ENCODE measurements at places on chromosomes 2 and 18. TPM values are rescaled to one million over a fixed set of nuclear protein-coding genes. Genes with fewer than 3 reads are reported as not detected.

DNA sequence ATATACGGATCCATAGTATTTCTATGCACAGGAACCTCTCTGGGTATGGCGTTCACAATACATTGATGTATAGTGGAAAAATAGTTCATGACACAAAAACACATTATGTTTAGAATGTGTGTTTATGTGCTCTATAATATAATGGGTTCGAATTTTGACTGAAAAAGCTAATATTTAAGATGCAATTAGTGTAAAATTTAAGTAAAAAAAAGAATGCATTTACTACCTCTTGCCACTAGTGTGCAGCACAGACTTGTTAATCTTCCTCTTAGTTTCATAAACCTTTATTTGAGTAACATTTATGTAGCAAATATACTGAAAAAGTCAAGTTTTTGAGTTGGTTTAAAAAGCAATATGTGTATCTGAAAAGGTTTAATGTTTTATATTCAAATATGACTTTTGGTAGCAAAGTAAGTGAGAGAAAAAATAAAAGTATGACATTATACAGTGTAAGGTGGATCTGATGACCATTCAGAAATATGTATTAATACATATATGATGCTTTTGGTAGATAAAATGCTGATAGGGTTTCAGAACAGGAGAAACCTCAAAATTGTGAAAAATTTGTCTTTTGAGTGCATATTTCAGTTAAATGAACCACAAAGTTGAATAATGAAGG lies 49.4 kb downstream of the CCDC102B start:
- no peak overlapping the region for H3K27ac ChIP-seq
- H3K4me1 ChIP-seq: no peaks in the 10 kb centered on the region
- DNase-seq: no peak
- H3K4me3 ChIP-seq: no peak overlapping the region
- peaks cover 2% of the 10 kb centered on the region for H3K27me3 ChIP-seq

GRCh38 chr2:898319-898718 lies 52.3 kb upstream of the SNTG2 start:
- no peak overlapping the region for H3K27ac ChIP-seq
- peaks cover 5% of the 10 kb centered on the region for H3K27me3 ChIP-seq
- no peak overlapping the region for H3K4me3 ChIP-seq
- H3K4me1 ChIP-seq: no peaks in the 10 kb centered on the region

The ALLC gene
- total RNA-seq: not detected

DNA sequence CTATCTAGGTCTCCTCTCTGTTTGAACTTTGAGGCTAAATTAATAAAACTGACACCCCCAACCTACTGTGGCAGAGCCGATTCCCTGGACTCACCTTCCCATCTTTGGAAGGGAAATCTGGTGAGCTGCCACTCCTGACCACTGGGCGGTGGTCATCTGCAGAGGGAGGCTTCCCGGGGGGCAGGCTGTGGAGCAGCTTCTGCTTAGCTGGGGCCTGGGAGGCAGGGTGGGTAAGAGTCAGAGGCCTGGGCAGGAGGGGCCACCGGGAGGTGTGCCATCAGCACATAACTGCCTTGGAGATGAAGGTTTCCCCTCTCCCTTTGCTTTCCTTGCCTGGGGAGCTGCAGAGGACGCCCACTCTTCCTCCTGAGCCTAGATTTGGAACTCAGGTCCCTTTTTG lies 2.3 kb upstream of the NPPC start:
- peaks cover 54% of the 10 kb centered on the region for H3K27me3 ChIP-seq
- peak; percentile 3 for DNase-seq
- no peak overlapping the region for H3K27ac ChIP-seq
- peaks cover 10% of the 10 kb centered on the region for H3K4me1 ChIP-seq
- no peak overlapping the region for H3K4me3 ChIP-seq
- H3K36me3 ChIP-seq: no peaks in the 10 kb centered on the region

DNA sequence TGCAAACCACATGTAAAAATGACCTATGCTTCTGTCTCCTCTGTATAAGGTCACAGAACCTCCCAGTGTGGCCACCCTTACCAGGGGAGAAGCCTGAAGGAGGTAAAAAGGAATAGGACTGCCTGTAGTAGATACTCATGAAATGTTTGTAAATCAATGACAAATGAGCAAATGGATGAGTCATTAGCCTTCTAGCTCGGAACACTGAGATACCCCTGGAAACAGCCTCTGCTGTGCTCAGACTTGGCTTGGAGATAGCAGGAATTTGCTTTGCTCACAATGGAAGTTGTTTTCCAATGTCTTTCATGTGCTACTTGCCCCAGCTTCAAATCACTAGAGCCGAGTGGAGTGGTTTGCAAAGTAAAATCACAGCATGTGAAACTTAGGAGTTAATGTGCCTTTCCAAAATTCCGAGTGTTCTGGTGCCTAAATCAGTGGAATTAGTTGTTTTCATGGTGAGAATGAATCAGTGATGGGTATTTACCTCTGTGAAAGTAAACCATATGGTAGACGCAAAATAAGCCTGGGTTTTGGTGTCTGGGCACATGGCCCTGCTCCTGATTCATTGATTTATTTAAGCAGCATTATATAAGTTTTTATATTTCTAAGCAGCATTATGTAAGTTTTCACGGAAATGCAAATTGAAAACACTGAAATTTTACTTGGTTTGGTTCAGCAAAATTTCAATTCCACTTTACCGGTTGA lies 154.0 kb upstream of the MAP3K20 start:
- H3K27me3 ChIP-seq: peaks cover 5% of the 10 kb centered on the region
- no peaks in the 10 kb centered on the region for H3K36me3 ChIP-seq

DNA sequence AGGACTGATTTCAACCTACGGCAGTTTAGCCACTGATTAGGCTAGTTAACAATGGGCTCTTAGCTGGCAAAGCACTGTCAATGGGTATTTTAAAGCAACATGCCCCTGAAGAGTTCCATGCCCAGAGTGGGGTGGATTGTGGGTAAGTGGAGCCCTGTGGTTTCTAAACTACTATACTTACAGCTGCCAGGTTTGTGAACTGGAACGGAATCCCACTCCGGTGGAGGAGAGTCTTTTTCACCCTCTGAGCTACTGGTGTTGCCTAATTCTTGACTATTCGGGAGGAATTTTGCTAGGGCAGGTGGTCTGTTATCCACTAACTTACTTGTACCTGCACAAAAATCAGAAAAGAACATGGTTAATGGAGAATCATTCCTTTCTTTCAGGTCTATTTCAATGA lies 52.6 kb downstream of the ZAP70 start:
- no peak for DNase-seq
- H3K4me1 ChIP-seq: peaks cover 13% of the 10 kb centered on the region
- no peak overlapping the region for H3K27ac ChIP-seq
- peaks cover 15% of the 10 kb centered on the region for H3K36me3 ChIP-seq
- H3K27me3 ChIP-seq: no peaks in the 10 kb centered on the region
- H3K4me3 ChIP-seq: no peak overlapping the region
